ENCODE measurements at places on chromosomes 3 and 15. TPM values are rescaled to one million over a fixed set of nuclear protein-coding genes. Genes with fewer than 3 reads are reported as not detected.

ADGRG7 gene
- not detected for total RNA-seq

- DNase-seq = no peak
Measured at GRCh38 chr3:85474241-85474640, 515.5 kb downstream of the CADM2 start.

GRCh38 chr3:78402720-78403119 lies 1362.8 kb downstream of the ROBO2 start:
- no peak for DNase-seq

GPR149 gene
- total RNA-seq = not detected

GRCh38 chr3:155619118-155619915 lies 125.6 kb downstream of the PLCH1 start:
- no peak for DNase-seq

DNA sequence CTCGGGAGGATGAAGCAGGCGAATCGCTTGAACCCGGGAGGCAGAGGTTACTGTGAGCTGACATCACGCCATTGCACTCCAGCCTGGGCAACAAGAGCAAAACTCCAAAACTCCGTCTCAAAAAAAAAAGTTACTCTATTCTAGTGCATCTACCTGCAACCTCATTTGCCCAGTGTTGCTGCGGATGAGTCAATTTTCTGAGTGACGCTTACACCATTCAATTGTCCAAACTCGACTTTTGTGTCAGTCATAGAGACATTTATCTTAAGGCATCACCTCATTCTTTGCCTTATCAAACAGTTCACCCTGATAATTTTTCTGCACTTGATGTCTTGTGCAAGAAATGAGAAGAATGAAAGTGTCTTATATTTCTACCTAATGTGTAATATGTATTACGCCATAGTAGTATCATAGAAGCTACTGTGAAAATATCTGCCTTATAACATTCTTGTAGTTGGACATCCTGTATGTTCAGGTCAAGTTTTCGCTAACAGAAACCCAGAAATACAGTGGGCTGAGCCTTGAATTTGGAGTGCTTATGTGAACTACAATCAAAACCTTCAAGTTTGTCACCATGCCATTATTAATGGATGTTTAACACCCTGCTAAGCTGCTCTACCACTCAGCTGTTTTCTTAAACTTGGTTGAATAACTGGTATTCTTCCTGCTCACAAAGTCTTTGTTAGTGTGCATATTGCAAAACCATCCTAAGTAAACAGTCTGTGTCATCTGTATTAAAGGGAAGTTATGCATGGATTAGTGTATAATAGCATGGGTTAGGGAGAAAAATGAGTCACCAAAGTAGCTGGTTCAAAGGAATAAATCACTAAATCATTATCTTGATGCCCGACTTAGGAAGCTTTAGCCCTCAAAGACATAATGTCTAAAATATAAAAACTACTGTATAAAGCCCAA lies 531.0 kb upstream of the NR2F2 start:
- DNase-seq = peak; percentile 73

GRCh38 chr3:189013224-189013888 lies 158.4 kb upstream of the TPRG1 start:
- no peak for DNase-seq

DNA sequence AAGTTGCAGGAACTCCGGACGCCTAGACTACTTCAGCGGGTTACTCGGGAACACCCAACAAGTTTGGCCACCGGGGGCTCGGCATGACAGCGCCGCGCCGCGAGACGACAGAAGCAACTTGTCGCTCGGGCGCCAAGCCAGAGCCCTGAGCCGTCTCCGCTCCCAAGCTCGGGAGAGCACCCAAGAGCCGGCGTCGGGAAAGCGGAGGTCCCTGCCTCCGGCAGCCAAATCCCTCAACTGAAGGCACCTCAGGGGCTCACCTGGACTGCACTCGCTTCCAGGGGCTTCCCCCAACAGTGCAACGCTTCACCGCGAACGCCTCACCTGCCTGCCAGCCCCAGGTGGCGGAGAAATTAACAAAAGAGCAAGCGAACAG lies 640 bp downstream of the MB21D2 start:
- DNase-seq = peak; percentile 83

FRMD4B gene
- total RNA-seq = 0.25 TPM

- peak; percentile 36 for DNase-seq
Measured at GRCh38 chr3:106338582-106339214, 469.9 kb upstream of the CBLB start.

ZNF619 gene
- total RNA-seq = 4.1 TPM

DNA sequence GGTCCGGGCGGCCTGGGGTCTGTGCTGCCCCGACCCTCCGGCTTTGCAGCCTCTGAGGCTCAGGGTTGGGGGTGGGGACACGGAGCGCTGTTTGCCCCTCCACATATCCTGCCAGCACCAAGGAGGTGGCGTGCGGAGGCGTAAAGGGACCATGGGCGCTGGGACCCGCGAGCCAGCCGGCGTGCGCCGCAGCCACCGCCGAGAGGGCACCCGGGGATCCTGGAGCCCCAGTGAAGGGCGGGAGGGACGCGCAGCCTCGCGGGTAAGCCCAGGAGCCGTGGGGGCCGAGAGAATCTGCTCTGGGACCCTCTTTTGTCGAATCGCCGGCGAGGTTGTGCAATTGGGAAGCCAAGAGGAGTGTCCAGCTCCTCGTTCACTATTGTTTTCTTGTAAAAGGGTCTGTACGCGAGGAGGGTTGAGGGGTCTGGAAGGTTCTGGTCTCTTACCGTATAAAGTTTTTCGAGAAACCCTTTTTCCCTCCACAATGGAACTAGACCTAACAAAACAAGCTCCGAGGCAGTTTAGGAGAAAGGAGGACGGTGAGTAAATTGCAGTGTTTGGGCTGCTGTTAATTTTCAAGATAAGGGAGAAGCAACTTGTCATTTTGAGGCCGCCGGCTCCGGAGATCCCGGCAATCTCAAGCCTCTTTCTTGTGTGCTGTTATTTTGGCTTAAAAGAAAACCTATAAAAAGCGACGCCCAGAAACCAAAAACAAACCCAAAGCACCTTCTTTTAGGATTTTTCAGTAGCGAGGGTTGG lies 29.9 kb upstream of the ST3GAL6 start:
- DNase-seq = peak; percentile 56

DNA sequence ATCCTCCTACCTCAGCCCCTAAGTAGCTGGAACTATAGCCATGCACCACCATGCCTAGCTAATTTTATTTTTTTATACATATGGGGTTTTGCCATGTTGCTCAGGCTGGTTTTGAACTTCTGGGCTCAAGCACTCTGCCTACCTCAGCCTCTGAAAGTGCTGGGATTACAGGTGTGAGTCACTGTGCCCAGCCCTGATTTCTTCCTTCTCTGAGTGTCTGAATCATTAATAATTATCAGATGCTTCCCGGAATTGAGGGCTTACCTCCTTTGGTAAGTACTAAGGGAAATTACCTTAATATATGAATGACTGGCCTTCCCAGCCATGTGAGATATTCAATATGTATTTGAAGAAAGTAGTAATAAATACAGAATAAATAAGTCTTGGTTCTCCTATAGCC lies 7.2 kb downstream of the CLPX start:
- DNase-seq = peak; percentile 21

DNA sequence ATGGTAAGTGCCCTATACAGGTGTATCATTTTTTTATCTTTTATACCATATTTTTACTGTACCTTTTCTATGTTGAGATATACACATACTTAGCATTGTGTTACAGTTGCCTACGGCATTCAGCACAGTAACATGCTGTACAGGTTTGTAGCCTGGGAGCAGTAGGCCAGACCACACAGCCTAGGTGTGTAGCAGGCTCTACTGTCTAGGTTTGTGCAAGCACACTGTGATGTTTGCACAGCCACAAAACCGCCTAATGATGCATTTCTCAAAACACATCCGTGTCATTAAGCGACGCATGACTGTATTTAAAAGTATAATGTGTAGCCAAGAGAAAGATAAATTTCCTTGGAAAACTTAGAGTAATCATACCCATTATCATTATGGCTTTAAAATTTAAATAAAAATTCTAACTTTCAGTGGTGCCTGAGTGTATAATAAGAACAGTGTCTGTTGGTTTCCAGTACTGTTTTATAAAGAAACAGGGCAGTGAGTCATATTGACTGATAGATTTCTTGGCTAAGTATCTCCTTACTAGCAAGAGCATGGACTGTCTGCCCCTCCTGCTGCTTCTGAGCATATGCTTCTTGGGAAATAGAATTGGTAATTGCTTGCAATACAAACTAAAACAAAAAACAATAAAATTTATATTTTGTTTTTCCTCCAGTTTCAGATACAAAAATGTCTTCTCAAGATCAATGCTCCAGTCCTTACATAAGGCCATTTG lies 18.3 kb downstream of the CALML4 start:
- peak; percentile 23 for DNase-seq
